Mesenchymal stem cell (in vitro differentiated cells and primary cell): ENCODE measurements at places on chromosomes 5 and 9.
A peak's percentile ranks its signal among the peaks of the same experiment; 100 is the strongest.

GRCh38 chr9:21294364-21294774 is 10.7 kb downstream of the IFNA5 start:
- DNase-seq: peak; percentile 6

GRCh38 chr5:112491257-112491656 is 72.2 kb upstream of the EPB41L4A start:
- no peak for DNase-seq

DNA sequence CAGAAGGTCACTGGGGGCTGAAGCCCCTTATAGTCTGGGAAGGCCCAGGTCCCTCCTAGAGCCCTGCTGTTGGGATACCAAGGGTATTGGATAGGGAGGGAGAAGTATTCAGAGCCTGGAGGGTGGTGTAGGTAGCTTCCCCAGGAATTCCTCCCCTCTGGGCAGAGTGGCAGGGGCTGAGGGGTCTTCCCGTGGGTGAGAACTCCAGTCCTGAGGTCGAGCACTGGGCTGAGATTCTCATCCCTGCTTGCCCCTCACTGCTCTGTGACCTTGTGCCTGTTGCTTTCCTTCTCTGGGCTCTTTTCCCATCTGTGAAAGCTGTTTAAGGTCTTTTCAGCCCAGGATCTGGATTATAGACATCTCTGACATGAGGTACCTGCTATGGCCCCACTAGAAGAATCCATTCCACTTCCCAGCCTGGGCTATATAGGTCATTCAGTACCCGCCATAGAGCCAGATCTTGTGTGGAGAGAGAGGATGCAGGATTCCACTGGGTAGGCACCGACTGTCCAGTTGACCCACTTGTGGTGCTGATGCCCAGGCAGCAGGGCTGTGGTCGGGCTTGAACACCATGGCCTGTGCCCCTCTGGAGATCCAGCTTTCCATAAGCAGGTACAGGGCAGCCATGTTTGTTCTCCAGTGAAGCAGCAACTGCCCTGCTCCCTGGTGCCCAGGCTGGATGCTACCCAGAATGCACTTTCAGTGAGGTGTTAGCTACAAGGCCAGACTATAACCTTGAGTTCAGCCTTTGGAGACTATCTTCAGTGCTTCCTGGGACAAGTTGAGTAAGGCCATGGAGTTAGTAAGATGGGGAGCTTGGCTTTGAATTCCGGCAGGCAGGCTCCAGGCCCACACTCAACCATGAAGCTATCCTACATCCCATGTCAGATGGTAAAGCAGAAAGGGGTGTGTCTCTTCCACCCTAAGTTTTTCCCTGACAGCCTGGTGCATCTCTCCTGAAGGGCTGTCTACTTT is 60.1 kb downstream of the AMBP start:
- DNase-seq: no peak

GRCh38 chr9:91949392-91949945 is 559 bp downstream of the ROR2 start:
- DNase-seq: peak; percentile 32

DNA sequence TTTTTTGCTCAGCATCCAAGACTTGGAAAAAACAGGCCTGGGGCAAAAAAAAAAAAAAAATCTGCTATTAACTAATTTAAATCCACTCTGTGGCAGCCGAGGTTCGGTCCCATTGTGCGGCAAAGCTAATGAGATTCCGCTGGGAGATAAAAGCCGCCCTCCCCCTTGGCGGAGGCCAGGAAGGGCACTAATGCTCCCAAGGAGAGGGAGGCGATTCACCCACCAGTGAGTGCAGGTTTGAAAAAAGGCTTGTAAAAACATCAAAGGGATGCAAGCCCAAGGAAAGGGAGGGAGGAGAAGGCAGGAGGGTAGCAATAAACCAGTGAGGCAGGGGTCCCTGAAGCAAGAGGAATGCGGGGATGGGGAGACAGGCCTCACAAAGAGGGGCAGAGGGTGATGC is 129.5 kb upstream of the RAPGEF1 start:
- no peak for DNase-seq

DNA sequence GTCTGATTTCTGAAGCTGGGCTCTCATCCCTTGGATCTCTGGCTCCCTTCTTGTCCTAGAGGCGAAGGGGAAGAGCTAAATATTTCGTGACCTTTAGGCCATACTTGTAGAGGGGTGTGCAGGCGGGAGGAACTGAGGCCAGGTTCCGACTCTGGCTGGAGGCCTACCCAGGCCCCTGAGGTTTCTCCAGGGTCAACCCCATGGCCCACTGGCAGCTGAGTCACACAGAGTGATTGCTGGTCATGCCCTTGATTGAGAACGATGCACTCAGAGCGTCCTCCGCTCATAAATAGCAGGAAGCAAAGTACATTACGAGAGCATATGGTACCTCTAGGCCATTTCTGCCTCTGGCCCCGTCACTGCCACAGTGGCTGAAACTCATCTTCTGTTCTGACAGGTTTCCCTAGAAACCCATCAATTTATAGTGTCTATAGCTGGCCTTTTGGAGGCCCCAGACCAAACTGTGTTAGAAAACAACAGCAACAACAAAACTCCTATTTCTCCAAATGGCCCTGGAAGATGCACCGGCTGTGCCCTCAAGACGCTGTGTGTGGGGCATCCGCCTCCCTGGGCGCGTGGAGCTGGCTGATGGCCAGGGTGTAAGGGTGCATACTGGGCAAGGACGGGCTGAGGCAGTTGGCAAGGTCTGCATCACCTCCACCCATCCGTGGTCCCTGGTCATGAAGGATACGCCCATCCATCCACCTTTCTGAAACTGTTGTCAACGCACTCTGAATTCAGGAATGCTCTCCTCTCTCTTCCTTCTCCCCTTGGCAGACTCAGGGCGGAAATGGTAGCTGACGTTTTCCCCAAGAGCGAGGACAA is 32.9 kb upstream of the FCN1 start:
- DNase-seq: no peak

DNA sequence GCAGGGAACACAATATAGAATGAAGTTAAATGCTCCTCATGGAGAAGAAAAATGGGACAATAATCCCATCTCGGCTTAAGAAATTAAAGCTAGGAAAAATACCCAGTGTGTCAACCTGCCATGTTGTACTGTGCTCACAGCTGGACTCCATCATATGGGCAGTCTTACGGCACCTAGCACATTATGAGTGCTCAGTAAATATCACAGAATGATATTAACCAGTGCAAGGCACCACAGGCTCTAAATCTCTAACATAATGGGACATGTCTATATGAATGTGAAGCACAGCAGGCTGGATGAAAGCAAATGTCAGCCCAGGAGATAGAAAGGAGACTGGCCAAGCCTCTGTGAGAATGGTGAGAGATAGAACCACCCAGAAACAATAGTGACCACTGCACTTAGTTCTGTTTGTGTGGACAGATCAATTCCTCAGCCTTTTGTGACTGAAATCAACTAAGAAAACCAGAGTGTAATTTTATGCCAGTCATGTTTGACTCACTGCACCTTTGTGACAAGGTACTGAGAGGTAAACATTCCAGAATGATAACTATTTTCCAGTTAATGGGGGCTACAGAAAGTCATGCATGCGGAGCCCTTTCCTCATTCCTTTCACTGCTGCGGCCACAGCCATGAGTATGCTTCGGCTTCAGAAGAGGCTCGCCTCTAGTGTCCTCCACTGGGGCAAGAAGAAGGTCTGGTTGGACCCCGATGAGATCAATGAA is 140.4 kb upstream of the CDH6 start:
- DNase-seq: no peak

- DNase-seq: no peak
Measured at GRCh38 chr5:89922161-89922560, 487.4 kb downstream of the CETN3 start.

GRCh38 chr9:426264-426663 is 211.6 kb downstream of the DOCK8 start:
- no peak for DNase-seq

DNA sequence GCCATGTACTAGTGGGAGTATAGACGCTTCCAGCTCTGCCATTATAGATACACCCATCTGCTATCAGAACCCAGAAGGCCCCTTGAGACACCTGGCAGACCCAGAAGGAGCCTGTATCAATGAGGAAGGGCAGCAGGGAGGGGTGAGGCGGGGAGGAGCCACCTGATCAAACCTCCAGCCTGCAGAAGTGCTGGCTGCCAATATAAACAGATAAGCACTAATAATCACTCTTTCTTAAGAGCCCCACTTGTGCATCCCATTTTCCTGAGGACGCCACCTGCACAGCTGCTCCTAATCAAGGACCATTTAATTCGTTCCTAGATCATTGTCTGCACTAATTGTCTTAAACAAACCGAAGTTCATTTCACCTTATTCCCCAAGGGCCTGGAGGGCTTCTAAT is 75.0 kb upstream of the NEK6 start:
- DNase-seq: no peak

- DNase-seq: no peak
Measured at GRCh38 chr5:36943584-36943983, 67.0 kb downstream of the NIPBL start.

DNA sequence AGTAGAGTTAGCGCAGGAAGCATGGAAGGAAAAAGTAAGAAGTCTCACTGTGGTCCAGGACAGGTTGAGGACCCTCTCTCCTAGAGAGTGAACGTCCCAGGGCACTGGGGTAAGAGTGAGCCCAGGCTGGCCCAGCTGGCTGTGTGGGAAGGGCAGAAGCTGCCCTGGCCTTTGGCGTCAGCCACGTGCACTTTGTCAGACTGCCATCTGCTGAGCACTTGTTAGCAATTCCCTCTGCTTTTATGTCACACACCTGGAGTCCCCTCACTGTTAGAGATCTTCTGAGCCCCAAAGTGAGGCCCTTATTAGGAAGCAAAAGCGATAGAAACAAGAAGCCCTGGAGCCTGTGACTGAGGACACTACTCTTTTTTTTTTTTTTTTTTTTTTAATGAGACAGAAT is 79.1 kb downstream of the UGCG start:
- DNase-seq: no peak

GRCh38 chr9:138100711-138101350 is 223.2 kb downstream of the CACNA1B start:
- DNase-seq: no peak

DNA sequence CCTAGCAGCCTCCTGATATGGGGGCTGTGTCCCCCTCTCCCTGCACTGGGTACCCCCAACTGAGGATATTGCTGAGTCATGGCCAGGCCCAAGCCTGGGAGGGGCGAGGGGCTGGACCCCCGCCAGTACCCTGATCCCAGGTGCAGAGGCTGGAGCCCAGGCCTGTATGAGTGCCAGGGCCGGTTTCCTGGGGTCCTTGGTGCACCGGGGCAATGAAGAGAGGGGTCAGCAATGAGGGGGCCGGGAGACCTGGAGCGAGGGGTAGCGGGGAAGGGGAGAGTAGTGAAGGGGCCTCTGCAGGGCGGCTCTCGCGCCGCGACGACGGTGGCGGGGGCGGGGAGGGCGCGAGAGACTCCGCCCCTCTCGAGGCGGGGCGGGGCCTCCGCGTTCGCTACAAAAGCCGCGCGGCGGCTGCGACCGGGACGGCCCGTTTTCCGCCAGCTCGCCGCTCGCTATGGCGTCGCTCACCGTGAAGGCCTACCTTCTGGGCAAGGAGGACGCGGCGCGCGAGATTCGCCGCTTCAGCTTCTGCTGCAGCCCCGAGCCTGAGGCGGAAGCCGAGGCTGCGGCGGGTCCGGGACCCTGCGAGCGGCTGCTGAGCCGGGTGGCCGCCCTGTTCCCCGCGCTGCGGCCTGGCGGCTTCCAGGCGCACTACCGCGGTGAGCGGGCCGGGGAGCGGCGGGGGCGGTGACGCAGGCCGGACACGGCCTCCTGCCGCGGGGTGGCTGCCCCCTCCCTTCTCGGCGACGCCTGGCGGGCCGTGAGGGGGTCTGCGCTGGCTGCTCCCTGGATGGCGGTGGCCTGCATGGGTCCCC is at the start of gene SQSTM1:
Gene SQSTM1 (plus strand): TSS at position 423 of the 815 bp plus-strand sequence. CDS start 32 bp downstream, at position 455.
- DNase-seq: peak; percentile 80

GRCh38 chr9:3170819-3171218 is 326.9 kb upstream of the PUM3 start:
- DNase-seq: no peak
